Chondrocyte (in vitro differentiated cells): ENCODE measurements at places on chromosomes 3 and 15. TPM values are rescaled to one million over a fixed set of nuclear protein-coding genes. Genes with fewer than 3 reads are reported as not detected.

GRCh38 chr15:38587214-38587613 lies 22.6 kb upstream of the RASGRP1 start:
- DNase-seq, result no peak

DNA sequence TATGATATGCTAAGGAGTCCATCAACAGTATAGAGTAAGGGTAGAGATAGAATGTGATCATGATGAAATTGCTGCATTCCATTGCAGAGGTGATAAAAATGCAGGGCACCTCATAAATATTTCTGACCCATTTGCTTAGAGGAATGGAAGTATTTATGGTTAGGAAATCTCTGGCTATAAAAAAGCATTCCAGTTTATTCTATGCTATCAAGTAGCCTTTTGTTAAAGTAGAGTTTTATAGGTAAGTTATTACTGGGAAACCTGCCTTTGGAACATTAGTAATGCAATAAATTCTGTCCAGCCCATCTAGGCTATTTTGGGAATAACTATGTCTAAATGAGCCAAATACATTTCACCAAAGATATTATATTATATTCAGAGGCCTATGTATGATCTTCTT lies 19.8 kb upstream of the STRIT1 start:
- no peak for DNase-seq

- DNase-seq, result no peak
These were observed 309.7 kb upstream of the C2CD4B start for GRCh38 chr15:62474771-62475124.

DNA sequence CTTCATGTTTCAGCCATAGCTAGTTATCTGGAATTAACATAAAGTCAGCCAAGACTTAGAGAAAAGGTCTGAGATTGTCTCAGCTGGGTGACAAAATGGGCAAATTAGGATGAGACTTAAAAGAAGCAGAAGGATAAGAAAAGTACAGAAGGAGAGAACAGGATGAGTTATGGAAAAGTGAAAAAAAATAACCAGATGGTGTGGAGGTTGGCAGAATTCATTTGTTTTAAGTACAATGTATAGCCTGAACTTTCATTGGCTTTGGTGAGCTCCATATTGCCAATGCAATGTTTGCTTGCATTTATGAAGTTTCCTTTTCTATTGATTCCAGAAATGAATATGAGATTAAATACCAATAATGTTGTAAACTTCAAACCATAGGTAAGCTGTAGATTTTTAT lies 447.2 kb upstream of the DPH6 start:
- DNase-seq, result no peak

- DNase-seq, result no peak
These were observed 27.5 kb upstream of the SH3BP5 start for GRCh38 chr3:15359677-15360397.

The TMEM207 gene
- total RNA-seq, result not detected in 3 replicates

The LARP6 gene
- 79.4 to 138 TPM (median 135 TPM) in 3 replicates for total RNA-seq

The MORC1 gene
- not detected in 3 replicates for total RNA-seq

The CD200R1 gene
- total RNA-seq, result not detected in 3 replicates

The REC114 gene
- total RNA-seq, result not detected in 3 replicates

The SH2D7 gene
- total RNA-seq, result not detected in 3 replicates
